CD4-positive, alpha-beta T cell treated with Interferon gamma for 1 hour (primary cell): ENCODE measurements at places on chromosomes 3 and 15.

DNA sequence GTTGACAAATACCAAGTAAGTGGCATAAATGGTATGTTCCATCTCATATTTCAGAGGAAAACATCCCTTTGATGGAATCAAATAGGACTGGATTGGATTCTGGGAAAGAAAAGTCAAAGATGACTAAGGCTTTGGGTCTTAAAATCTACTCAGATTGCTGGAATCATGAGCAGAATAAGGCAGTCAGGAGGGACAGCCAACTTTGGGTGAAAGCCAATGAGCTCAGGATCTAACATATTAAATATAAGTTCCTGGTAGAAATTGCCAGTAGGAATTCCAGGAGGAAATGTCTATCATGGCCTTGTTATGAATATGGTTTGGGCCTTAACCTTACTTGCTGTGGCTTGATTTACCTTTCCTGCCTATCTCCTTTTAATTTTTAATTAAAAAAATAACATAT is 55.3 kb downstream of the ISL2 start:
- DNase-seq, result no peak

DNA sequence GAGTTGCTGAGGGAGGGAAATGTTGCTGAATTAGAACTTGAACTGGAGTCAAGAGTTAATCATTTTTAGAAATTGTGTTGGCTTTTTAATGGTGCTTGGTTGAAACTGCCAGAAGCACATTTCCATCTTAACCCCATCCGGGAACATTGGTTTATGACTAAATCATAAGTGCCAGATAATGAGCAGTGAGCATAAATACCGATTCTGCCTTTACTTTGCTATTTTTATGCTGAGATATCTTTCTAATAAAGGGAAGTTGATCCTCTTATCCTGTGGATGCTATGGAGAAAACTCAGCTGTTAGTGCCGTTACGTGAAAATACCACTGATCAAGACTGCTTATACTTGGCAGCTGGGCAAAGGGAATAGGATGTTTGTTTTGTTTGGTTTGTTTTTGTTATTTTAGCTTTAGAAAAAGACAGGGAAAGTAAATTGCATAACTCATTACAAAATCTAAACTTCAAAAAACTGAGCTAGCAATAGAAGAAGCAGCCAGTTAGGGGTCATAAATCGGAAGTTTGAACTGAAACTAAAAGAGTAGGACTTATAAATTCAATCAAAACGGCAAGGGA is 813.1 kb downstream of the NAALADL2 start:
- DNase-seq, result no peak

- DNase-seq, result no peak
Measured at GRCh38 chr3:112261742-112262141, 32.3 kb downstream of the SLC9C1 start.

- no peak for DNase-seq
Measured at GRCh38 chr3:137222736-137223225, 265.0 kb downstream of the IL20RB start.

DNA sequence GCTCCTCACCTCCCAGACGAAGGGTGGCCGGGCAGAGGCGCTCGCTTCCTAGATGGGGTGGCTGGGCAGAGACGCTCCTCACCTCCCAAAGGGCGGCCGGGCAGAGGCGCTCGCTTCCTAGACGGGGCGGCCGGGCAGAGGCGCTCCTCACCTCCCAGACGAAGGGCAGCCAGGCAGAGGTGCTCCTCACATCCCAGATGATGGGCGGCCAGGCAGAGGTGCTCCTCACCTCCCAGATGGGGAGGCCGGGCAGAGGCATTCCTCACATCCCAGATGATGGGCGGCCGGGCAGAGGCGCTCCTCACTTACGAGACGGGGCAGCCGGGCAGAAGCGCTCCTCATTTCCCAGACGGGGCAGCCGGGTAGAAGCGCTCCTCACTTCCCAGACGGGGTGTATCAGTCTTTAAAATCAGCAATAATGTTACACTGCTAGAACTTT is 19.4 kb upstream of the CCNL1 start:
- DNase-seq, result no peak

DNA sequence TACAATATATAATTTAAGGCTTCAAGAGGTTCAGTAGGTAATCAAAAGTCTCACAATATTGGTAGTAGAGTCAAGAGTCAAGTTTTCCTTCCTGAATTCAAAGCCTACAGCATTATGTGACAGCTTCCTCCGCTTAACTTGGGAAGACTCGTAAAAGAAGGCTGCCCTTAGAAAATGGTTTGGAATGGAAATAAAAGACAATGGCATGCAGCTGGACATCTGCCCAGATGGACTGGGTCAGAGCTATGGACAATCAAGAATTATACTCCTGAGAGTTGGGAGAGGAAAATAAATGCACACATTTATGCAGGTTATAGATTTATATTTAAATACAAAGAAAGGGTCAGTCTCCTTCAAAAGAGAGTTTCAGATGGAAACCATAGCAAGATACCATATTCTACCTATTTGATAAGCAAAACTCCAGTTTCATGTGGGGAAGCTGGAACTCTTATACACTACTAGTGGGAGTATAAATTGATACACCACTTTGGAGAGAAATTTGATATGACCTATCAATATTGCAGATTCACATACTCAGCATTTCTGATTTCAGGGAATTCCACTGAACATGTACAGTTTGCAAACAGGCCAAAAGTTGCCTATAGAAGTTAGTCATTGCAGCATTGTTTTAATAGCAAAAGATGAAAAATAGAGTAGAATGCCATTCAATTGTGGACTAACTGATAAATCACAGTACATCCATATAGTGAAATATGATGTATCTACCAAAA is 6.1 kb downstream of the CRYBG3 start:
- DNase-seq, result no peak

DNA sequence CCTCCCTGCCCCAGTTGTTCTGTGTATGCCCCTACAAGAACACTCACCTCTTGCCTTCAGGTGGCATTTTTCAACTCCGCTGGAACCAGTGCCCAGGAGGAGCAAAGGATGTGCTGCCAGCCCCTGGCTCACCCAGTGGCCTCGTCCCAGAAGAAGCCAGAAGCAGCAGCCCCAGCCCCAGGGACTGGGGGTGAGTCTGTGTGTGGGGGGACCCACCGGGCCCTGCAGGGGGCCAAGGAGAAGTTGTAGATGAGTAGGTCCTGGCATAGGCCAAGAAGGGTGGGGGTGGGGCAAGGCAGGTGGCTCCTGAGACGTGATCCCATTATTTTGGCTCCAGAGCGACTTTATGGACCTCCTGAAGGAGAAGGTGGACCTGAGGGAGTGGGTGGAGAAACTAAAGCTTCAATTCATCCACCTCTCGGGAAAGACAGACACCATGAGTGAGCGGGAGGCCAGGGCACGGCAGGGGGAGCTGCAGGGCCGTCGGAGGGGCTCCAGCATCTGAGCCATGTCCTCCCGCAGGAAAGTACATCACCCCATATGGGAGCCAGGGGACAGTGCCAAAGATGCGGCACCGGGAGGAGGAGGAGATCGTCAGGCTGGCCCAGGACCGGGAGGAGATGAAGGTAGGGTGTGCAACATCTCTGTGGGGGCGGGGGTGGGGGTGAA is 29.3 kb downstream of the NGRN start:
- no peak for DNase-seq

DNA sequence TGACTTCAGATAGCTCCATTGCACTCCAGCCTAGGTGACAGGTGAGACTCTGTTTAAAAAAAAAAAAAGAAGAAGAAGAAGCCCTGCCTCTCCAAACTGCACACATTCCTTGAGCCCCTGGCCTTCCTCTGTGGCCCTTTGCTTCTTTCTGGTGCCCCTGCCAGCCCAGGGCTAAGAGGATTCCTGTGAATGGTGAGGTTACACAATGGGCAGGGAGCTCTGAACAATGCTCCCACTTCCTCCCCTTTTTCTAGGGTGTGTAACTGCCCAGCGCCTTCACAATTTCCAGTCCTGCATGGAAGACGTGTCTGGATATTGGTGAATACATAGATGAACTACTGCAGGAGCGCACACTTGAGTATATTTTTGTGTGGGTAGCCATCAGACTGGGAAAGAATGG is 3.6 kb upstream of the AMOTL2 start:
- DNase-seq, result no peak

DNA sequence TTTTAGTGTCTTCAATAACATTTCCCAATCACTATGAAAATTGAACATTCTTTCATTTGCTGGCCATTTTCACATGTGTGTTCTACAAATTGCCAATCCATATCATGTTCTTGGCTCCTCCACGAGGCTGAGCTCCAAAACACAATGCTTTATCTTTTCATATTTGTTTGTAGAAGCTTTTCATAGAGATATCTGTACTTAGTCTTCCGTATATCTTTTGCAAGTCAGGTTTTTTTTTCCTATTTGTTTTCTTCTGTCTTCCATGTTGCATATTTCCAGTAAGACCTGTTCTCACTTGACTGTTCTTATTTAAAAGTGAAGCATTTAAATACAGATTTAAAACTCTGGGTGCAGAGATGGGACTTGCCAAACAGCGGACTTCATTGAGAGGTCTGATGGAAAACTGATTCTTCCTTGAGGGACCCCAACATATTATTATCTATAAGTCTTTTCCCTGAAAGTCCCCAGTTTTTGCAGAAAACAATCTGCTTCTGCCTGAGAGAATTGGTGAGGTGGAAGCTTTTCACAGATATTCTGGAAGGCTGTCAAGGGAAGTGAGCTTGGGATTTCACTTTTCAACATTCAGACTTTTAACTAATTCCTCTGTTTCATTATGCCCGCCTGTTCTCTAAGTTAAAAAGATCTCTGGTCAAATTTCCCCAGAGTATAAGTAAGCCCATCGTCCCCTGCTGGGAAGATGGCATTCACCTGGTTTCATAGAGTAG is 77.8 kb upstream of the KCNMB2 start:
- DNase-seq, result no peak
